ENCODE measurements at places on chromosomes 12 and 14. TPM values are rescaled to one million over a fixed set of nuclear protein-coding genes. Genes with fewer than 3 reads are reported as not detected.

FANCM gene
- polyA plus RNA-seq, result 5.3 TPM

ACRBP gene
- 2.9 TPM for polyA plus RNA-seq

TAS2R8 gene
- polyA plus RNA-seq, result not detected

SOX5 gene
- polyA plus RNA-seq, result 1.6 TPM

RGS6 gene
- polyA plus RNA-seq, result 7.6 TPM

FIGNL2 gene
- polyA plus RNA-seq, result 1.3 TPM

CDH24 gene
- polyA plus RNA-seq, result 4.0 TPM

OR4K2 gene
- polyA plus RNA-seq, result not detected

AQP6 gene
- 0.09 TPM for polyA plus RNA-seq

BDKRB2 gene
- polyA plus RNA-seq, result 2.5 TPM

GPR162 gene
- 17.6 TPM for polyA plus RNA-seq

STAC3 gene
- polyA plus RNA-seq, result 476 TPM

HOXC9 gene
- 17.4 TPM for polyA plus RNA-seq

TAS2R42 gene
- not detected for polyA plus RNA-seq

POLE2 gene
- 8.0 TPM for polyA plus RNA-seq

All from hindlimb muscle (tissue), 1 donor.